ENCODE measurements at places on chromosomes 3 and 15.
A peak's percentile ranks its signal among the peaks of the same experiment; 100 is the strongest.

DNA sequence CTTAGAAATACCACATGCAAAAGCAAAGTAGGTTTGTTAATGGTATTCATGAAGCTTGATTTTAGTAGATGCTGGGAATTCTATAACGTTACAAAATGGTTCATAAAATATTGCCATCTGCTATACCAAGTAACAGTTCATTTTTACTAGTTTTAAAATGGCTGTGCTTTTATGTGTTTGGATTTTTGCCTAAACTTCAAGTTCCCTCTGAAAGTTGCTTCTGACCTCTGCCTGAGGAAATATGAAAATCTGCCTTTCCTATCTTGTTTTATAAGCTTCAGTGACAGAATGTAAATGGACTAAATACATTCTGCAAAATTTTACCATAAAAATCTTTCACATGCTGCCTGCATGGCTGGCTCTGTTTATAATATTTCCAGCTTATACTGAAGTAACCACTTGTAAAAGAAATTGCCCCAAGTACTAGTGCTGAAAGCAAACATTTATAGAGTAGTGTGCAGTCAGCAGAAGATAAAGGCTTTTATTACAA, 560.7 kb upstream of the ROBO2 start:
- no peak for DNase-seq

DNA sequence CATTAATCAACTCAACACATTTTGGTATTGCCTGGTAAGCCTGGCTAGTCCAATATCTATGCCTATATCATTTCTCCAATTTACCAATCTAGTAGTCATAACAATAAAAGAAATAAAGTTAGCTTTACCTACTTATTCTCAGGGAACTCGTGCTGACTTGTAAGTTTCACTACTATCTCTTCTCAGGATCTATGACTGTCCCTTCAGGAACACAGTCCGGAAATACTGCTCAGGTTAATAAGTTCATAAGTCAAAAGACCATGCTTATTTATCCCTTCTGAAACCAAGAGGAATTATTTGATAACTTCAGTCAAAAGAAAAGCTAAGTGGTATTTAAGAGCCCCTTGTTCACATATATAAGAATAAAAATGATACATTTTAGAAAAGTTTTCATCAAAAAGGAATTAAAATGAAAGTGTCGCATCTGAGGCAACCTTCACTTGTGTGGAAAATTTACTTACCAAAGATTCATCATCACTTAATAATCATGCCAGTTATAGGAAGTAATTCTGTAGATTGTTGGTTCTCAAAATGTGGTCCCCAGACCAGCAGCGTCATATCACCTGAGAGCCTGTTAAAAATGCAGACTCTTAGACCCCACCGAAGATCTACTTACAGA, 15.5 kb upstream of the THRB start:
- no peak for DNase-seq

DNA sequence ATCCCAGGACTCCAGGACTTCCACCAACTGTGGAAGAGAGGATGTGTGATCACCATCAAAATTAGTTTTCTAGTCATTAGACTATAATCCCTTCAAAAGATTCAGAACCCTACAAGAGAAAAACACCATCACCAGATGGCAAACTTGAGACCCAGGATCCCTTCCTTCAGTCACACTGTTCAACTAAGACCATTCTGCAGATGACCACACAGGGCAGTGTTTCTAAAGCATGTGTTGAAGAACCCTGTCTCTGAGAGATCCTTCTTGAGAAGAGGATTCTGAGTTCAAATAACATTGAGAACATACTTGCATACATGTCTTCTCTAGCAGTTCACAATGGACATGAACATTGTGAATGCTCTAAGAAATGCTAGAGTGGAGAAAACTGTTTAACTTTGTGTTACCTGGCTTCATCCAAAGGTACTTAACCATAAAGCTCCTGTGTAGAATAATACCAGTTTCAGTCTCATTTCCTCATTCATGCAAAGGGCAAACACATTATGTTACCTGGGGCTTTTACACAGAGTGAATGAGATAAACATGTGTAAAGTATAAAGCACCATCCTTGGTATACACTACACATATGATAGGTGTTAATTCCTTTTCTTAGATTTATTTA, 2.4 kb upstream of the ADGRG7 start:
- DNase-seq = no peak

DNA sequence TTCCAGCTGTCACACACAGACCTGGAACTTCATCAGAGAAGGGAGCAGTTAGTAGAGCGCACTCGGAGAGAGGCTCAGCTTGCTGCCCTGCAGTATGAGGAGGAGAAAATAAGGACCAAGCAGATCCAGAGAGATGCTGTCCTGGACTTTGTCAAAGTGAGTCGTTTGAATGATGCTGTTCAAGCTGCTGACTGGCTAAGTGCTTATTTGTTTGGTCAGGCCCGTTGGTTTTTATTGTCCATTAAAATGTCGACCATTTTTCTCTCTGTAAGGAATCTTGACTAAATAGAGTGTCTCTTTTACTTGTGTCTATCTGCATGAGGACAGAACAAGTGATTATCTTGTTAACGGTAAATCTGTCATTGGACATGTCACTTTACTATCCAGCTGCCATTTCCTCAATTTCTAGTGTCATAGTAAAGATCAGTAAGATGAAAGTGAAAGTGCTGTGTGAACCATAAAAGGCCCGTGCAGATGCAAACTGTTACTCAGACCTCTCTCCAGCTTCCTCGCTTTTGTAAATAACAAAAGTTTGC, 56.9 kb downstream of the LRCH3 start:
- DNase-seq = peak; percentile 83

GRCh38 chr3:106247902-106248684, 379.3 kb upstream of the CBLB start:
- DNase-seq = no peak

- no peak for DNase-seq
Measured at GRCh38 chr15:45867281-45867680, 232.5 kb downstream of the SQOR start.

Measured in T-helper 2 cell (primary cell).